AG04449 (cell line): ENCODE measurements at places on chromosomes 12 and 14.

DNA sequence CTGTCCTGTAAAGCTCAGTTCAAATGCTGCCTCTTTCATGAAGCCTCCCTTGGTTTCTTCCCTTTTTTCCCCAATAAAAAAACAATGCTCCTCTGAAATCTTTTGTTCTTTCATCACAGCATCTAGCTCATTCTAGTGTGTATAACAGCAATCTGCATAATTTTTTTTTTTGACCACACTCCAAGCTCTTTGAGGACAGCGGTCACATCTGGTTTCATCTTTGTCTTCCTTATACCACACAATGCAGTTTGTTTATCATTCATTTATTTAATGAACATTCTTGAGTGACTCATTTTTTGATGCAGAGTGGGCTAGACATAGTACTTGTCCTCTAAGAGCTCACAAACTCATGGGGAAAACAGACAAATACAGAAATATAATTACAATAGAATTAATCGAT lies 7.3 kb downstream of the GNG2 start:
- no peak for DNase-seq

DNA sequence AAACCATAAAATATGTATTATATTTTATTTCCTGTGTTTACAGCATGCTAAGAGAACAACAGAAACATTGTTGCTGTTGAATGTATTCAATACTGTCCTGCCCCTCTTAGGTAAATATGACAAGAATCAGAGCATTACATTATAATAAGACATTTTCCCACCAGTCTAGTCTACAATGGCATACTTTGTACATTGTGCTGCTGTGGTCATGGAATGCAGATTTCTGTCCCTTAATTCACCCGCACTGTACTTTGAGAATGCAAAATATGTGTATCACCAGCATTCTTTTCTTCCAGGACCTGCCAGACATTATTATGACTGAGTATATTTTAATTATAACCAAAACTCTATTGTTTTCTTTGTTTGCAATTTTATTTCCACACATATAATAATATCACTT lies 16.5 kb upstream of the OR10AD1 start:
- DNase-seq: no peak

- DNase-seq: no peak
These were observed 54.9 kb downstream of the DNAH10 start for GRCh38 chr12:123816896-123817537.

GRCh38 chr12:14714437-14714836 lies 18.0 kb upstream of the GUCY2C start:
- no peak for DNase-seq

- DNase-seq: no peak
These were observed 124.1 kb downstream of the PAPOLA start for GRCh38 chr14:96626121-96626768.

- DNase-seq: peak; percentile 57
These were observed 195.4 kb downstream of the DUSP6 start for GRCh38 chr12:89156862-89157262.

DNA sequence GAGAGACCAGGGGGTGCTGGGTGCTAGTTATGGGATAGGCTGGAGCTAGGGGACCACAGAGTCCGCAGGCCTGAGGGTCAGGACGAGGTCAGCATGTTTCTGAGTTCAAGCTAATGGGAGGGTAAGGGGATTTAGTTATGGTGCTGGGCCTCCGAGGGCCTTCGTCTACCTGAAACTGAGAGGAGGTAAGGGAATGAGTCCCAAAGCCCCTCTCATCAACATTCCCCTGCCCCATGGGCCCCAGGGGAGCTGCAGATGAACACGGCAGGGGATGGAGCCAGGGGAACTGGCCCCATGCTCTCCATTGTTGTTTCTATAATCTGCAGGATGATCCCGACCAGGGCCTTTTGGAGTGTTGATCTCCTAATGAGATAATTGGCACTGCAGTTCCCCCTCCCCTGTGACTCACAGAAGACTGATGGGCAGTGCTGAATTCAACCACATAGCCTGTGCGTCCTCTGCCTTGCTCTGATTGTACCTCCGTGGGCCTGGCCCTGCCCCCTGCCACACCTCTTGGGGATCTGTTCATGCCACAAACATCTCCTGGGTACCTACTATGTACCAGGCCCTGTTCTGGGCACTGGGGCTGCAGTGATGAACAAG lies 21.4 kb downstream of the FAIM2 start:
- DNase-seq: no peak

DNA sequence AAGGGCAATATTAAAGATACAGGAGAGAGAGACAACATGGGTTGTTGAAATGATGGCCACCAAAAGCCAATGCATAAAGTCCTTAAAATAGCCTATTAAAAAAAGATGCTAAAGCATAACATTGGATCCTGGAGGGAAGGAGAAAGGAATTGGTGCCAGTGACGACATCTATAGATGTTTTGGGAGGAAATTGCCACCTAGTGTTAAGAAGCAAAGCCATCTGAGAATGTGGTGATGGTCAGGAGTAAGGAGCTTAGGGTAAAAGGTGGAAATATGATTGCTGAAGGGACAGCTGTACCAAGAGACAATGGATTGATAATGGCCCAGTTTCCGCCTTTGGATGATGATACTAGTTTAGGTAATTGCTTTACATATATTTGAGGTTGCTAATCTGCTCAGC lies 85.1 kb downstream of the TMEM30B start:
- DNase-seq: no peak

GRCh38 chr12:6036509-6036908 lies 88.0 kb downstream of the VWF start:
- no peak for DNase-seq

GRCh38 chr14:56196274-56196673 lies 78.1 kb downstream of the PELI2 start:
- no peak for DNase-seq

GRCh38 chr12:94133964-94134795 lies 14.2 kb upstream of the PLXNC1 start:
- DNase-seq: peak; percentile 3

DNA sequence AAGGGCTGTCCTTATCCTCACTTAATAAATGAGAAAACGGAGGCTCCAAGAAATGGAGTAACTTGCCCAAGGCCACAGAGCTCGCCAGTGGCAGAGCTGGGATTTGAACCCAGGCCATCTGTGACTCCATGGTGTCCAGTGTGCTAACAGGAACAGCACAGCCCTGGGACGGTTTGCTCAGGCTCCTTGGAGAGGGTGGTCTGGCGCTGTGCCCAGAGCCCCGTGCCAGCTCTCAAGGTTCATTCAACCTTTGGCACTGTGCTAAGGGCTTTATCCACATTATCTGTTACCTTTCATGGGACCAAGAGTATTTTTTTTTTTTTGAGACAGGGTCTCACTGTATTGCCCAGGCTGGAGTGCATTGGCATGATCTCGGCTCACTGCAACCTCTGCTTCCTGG lies 8.1 kb downstream of the DAO start:
- DNase-seq: no peak

DNA sequence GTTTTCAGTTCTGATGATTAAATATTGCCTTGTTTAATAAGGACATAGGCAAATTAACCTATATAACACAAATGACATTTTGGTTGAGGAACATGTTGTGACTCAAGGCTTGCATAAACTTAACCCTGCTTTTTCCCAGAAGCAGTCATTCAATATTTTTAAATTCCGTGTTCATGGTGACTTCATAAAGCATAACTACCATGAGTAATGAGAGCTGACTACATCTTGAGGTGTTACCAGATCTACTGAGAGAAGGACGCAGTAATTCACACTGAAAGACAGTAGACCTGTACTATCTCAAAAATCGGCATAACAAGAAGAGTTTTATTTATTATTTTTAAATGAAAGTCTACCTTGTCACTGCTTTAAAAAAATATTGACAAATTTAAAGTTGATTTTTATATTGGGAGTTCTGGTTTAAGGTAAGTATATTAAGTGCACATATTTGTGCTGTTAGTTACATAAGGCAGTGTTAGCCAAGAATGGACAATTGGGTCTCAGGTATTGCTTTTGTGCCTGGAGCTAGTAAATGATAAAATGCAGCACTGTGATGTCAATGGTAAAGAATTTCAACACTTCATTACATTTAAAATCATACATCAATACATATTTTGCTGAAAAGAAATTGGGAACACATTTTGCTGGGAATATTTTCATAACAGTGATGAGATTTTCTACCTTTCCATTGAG lies 1198.5 kb downstream of the FSCB start:
- no peak for DNase-seq

GRCh38 chr12:118033323-118033722 lies 16.8 kb downstream of the RFC5 start:
- no peak for DNase-seq

DNA sequence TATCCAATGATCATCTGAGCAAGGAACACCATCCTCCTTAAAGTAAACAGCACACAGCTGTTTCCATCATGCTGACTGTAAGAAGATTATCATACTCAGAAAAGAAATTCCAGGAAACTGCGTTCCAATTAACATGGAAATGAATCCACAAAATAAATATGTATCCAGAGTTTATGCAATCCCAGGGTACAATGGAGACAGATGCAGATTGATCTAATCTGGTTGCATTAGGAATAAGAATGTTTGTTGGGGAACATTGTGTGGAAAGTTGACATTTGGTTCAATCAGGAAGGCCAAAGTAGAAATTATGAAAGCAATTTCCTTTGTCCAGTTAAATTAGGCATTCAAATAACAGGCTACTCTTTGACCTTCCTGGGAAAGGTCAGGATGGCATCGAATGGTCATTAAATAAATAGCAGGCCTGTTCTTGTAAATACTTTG lies 236.9 kb upstream of the AMIGO2 start:
- no peak for DNase-seq

DNA sequence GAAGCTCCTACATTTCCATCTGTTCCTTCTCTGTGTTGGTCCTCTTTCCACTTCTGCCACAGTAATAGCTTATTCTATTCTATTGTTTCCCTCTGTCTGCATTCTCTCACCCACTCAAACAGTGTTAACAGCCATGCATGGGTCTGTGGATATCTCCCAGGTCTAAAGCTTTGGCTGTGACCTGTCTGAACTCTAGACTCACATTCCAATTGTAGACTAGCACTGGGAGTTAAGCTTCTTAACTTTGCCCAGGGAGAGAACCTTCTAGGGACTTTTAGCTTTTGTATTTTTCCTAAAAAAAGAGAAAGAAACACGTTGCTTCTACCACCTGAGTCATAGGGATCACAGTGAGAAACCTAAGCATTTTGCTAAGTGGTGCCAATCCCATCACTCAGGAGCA lies 36.7 kb downstream of the PTPRR start:
- DNase-seq: no peak

GRCh38 chr14:80078501-80078900 lies 132.8 kb downstream of the DIO2 start:
- no peak for DNase-seq

DNA sequence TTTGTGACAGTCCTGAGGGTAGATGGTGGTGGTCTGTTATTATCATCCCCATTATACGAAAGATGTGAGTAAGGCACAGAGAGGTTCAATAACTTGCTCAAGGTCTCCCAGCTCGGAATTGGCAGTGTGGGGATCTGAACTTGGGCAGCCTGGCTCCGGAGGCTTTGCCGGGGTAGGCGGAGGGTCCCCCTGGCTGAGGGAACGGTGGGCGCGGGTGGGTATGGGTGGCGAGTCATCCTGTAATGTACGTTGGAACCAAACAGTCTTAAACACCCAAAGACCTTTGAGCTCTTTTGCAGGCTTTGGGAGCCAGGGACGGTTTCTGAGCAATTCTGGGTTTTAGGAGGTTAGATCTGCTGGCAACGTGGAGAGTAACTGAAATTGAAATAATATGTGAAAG lies 16.5 kb downstream of the SLC24A4 start:
- no peak for DNase-seq

DNA sequence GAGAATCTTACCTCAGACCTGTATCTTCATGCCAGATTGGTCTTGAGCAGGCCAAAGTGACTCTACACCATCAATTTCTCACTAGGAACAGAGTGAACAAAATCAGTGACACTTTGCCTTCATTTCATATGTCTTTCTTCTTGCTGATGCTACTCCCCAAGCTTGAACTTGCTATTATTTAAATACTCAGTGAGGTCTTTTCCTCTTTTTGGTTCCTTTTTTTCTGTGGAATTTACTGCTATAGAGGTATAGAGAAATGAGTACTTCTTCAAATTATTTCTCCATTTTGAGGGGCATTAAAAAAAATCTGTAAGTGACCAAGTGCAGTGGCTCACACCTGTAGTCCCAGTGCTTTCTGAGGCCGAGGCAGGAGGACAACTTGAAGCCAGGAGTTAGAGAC lies at the start of gene GPR33:
TSS of gene GPR33 (minus strand) at position 154 of the 400 bp plus-strand sequence. CDS start 4,074 bp downstream, outside the sequence.
- DNase-seq: no peak

DNA sequence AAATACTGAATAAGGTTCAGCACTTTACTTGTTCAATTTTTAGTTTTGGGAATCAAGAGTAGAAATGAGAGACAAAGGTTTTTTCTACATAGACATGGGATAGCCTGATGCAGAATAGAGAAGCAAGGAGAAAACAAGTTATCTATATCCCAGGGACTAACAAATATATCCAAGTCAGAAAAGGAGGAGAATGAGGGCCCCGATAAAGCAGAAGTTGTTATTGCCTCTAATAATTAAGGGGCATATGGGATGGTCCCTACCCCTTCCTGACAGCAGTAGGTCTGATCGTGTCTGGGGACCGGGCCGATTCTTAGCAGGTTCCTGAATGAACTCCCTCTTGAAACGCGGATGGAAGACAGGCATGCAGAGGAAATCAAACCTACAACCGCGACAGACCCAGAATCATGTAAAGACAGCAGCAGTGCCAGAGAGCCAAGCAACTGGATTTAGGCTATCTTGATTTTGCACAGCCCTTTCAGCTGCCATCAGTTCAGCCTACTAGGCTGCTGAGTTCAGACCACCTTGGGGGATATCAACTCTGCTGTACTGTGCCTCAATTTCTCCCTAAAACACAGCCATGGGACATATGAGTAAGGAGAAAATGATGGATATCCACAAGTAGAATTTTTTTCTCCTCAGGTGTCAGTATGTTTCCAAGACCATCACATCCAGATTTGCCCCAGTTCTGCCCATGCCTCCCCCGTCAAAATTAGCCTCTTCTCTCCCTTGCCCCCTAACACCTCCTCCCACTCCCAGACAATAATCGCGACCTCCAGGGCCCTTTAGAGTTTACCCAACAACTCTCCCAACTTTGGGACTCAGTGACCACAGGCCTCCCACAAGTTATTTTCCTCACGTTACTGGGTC lies 706 bp downstream of the PRMT5 start:
- DNase-seq: no peak

- DNase-seq: no peak
These were observed 77.1 kb upstream of the PTGDR start for GRCh38 chr14:52190337-52190931.

DNA sequence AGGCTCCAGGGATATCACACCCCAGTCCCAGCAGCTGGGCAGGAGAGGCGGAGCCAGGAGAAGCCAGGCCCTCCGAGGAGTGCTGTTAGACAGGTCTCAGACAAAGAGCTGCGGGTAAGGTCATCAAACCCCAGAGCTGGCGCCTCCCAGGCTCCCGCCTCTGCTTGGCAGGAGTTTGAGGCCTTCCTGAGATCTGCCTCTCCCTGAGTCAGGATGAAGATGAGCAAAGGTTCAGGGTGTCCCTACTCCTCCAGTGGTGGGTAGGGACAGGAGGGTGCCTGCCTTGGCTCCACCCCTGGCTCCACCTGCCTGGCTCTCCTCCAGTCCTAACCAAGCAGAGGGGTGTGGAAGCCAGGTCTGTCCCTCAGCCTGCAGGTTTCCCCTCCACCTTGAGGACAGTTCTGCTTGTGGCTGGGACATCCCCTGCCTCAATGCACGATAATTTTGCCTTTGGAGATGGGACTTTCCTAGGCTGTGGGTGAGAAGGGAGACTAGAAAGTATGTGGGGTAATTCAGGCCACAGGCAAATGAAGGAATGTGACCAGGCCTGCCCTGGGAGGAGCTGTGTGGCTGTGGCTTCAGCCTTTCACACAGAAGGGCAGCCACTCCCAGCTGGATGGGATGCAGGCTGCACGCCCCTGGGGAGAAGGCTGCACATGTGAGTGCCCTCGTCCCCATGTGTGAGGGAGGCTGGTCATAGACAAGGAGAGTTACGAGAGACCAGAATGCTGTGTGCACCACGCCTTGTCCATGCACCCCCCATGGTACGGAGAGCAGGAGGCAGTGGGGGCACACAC lies 2.2 kb downstream of the PLEKHG6 start:
- no peak for DNase-seq
